ENCODE measurements at places on chromosomes 3 and 15.

GRCh38 chr15:87522997-87523396, 733.5 kb downstream of the NTRK3 start:
- DNase-seq = no peak

DNA sequence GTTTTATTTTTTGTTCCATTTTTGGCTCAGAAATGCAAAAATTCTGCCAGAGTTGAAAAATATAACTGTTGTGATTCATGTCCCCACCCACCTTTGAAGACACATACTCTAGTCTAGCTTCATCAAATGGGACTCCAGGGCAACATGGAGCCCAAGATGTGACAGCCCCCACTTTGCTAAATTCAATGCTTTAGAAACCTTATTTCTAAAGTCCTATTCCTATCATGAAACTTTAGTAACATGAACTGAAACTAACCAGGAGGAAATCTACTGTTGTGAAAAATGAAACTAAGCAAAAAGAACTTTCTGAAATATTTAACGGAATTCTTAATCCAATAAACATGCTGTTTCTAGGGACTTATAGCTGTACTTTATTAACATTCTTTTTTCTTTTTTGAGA, 20.3 kb downstream of the UBP1 start:
- DNase-seq = no peak

DNA sequence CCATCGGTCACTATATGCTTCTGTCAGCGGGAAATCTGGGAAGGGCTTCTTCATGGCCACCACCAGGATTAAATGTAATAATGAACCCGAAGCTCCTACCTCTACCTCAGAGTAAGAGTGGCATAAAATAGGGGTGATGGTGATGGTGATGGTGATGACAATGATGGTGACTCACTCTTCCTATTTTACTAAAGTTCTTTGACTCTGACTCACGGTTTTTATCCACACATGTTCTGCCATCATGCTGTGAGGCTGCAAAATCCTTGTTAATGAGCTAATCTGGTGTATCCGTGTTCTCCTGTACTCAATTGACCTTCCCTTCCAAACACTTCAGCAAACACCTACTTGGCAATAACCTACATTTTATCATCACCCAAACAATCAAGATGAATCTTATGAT, 18.3 kb upstream of the FOXP1 start:
- DNase-seq = no peak

DNA sequence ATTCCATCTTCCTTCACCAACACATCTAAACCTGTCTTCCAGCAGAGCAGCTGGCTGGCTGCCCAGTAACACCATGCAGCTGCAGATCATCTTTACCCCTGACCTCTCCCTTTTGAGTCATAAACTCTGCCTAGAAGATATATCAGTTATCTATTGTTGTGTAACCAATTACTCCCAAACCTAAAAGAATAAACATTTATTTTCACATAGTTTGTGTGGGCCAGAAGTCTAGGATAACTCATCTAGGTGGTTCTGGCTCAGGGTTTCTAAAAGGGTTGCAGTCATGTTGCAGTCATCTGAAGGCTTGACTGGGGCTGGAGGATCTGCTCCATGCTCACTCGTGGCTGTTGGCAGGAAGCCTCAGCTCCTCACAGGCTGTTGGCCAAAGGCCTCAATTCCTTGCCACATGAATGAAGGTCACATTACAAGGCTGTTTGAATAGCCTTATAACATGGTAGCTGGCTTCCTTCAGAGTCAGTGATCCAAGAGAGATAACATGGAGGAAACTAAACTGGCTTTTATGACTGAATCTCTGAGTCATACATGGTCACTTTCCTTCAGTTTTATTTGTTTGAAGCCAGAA, 92.8 kb downstream of the GOLIM4 start:
- DNase-seq = no peak

GRCh38 chr15:78906316-78906620, 33.6 kb downstream of the MORF4L1 start:
- DNase-seq = no peak

DNA sequence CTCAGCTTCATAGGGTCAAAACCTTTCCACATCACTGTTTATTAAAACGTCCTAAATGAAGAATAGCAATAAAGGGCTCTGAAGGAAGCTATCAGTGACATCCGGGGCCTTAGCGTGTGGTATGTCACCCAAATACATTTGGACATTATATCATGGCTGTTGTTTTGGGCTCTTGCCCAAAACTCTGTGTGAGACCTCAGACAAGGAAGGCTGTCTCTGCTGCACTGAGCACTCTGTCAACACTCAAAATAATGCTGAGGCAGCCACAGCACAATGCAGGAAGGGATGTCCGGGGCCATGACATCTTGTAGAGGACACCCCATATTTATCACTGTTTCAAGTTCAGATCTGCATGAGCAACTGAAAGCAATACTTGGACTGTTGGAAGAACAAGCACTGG, 293.8 kb upstream of the WNT5A start:
- no peak for DNase-seq

DNA sequence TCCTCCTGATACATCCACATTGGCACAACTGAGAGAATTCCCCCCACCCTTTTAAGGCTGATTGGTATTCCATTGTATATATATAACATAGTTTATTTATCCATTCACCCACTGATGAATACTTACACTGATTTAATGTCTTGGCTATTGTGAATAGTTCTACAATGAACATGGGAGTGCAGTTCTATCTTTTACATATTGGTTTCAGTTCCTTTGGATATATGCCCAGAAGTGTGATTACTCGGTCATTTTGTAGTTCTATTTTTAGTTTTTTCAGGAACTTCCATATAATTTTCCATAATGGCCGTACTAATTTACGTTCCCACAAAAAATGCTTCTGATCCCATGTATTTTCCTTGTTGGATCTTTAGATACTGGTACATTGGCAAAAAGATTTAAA, 135.3 kb downstream of the FMN1 start:
- no peak for DNase-seq

DNA sequence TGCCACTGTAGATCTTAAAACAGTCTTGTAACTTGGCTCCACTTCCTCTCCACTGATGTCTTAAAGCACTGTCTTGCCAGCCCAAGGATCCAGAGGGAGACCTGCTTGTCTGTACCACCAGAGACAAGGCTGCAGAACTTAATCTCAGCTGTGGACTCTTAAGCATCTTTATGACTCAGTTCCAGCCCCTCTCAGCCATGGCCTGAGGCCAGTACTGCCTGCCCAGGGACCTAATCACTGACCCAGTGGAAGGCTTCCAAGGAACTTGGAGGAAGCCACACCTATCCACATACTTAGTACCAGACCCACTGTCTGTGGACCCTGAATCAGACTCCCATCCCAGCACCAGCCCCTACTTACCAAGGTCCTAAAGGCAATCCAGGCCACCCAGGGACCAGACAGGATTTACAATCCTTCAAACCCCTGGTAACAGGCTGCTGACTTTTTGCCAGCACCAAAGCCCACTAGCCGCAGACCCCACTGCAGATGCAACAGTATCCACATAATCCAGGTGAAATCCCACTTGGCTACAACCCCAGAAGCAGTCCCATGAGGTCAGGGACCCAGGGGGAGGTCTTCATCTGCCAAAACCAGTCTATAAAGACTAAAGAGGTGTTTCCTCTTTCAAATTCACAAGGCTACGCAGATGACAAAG, 41.9 kb upstream of the PRR20G start:
- DNase-seq = no peak

- DNase-seq = no peak
These were observed 54.6 kb downstream of the SPRED1 start for GRCh38 chr15:38307251-38307650.

DNA sequence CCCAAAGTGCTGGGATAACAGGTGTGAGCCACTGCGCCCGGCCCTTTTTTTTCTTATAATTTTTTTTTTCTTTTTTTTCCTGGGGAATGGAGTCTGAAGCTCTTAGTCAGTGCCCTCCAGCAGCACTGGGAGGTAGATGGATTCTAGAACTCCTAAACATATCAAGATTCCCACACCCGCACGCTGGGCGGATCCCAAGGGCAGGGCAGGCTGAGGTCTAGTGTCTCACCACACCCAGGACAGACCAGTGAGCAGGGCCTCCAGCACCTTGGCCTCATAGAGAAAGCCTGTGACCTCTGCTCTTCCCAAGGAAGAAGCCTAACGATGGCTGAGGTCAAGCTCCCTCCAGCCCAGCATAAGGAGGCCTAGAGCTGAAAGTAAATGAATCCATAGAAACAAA, 153.7 kb upstream of the MEF2A start:
- DNase-seq = no peak
